Brain pericyte (primary cell): ENCODE measurements at places on chromosomes 13 and 19.

DNA sequence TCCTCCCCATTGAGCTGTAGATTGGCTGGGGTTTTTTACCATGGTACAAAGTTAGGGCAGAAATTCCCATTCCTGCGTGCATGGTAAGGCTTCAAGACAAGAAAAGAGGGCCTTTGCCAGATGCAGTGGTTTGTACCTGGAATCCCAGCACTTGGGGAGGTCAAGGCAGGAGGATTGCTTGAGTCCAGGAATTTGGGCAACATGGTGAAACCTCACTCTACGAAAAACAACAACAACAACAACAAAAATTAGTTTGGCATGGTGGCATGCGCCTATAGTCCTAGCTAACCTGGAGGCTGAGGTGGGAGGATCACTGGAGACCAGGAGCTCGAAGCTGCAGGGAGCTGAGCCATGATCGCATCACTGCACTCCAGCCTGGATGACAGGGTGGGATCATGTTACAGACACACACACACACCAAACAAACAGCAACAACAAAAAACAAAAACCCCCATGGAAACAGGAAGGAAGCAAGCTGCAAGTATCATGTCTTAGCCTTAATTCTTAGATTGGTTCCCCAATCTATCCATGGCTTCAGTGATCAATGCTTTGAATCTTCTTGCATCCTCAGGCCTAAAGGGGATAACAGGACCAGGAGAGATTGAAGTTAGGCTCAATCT lies 5.5 kb upstream of the WTIP start:
- DNase-seq, result no peak

DNA sequence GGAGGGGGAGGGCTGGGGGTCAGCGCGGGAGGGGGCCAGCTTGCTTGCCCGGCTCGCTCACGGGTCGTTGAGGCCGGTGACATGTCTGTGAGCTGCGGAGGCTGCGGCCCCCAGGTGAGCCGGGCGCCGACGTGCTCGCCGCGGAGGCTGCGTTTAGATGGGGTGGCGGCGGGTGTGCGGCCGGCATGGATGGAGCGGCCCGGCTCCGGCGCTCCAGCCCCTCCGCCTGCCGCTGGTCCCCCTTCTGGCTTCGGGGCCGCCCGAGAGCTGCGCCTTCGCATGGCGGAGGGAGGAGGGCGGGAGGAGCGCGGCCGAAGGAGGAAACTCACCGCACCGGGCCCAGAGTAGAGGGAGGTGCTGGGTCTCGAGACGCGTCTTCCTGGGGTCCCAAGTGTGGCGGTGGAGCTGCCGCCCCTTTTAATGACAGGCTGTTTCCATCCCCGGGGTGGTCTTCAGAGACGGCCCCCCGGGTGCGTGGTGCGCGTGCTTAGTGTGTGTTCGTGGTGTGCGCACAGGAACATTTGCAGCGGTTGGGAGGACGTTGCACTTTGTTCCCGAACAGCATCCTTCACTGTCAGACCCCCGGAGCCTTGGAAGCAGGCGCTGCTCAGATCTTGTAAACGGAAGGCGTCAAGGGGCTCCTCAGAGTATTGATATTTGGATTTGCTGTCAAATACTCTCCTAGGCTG lies at the start of gene AKAP11:
TSS of gene AKAP11 (plus strand) at position 38 of the 689 bp plus-strand sequence. CDS start 14,197 bp downstream, outside the sequence.
- DNase-seq, result no peak

DNA sequence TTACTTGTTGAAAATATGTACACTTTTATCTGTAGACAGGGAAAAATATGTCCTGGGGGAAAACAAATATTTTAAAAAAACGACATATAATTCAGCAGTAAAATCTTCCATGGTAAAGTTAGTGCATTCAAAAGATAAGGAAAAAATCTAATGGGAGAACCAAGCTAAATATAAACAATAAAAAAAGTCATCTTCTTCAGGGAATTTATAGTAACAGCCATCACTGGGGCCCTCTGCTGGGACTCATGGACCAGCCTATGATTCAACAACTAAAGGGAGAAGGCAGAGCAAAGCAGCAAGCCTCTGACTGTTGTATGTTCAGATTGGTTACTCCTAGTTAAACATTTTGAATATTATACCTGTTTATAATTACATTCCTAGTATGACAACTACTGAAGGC lies 93.0 kb downstream of the ITGBL1 start:
- DNase-seq, result no peak

DNA sequence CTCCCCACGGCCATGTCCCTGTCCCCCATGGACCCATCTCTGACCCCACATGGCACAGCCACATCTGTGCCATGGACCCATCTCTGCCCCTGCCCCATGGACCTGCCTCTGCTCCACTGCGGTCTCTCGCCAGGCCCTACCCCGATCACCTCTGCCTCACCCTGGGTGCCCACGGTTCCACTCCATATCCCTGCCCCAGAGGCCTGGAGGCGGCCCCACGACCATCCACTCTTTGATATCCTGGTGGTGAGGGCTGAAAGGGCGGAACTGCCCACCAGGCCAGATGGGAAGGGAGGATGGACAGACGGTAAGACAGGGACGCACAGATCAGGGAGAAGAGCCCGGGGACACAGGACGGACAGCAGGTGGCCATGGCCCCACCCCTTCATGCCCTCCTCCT lies 327 bp downstream of the PTGER1 start:
- no peak for DNase-seq

DNA sequence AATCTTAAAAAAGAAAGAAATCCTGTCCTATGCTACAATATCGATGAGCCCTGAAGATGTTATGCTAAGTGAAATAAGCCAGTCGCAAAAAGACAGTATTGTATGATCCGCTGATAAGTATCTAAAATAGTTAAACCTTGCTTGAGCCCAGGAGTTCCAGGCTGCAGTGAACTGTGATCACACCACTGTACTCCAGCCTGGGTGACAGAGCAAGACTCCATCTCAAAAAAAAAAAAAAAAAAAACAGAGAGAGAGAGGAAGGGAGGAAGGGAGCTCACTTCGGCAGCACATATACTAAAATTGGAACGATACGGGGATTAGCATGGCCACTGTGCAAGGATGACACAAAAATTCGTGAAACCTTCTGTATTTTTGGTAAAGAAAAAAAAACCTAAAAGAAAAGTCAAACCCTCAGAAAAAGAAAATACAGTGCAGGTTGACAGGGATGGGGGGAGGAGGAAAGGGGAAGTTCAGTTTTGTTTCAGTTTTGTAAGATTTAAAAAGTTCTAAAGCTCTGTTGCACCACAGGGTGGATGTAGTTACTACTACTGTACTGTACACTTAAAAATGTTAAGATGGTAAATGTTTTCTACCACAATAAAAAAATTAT lies 8.4 kb downstream of the CLASRP start:
- no peak for DNase-seq
